ENCODE measurements at places on chromosomes 16 and 17. TPM values are rescaled to one million over a fixed set of nuclear protein-coding genes. Genes with fewer than 3 reads are reported as not detected.
A peak's percentile ranks its signal among the peaks of the same experiment; 100 is the strongest.

The IL17C gene
- total RNA-seq: not detected

The MYH13 gene
- not detected for total RNA-seq

- DNase-seq: peak; percentile 13
Observed at GRCh38 chr16:69613378-69614154, 47.8 kb downstream of the NFAT5 start.

DNA sequence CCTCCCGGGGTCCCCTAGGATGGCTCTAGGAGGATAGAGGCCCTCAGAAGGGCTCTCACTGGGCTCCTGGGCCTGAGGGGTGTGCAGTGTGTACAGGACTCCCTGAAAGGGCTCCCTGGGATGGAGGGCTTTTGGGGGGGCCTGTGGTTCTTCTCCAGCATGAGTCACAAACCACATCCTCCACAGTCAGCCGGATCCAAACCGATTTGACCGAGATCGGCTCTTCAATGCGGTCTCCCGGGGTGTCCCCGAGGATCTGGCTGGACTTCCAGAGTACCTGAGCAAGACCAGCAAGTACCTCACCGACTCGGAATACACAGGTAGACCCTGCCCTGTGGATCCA is 4.5 kb downstream of the TRPV2 start:
- DNase-seq: peak; percentile 53

- no peak for DNase-seq
Observed at GRCh38 chr17:20228410-20228809, 219.3 kb downstream of the SPECC1 start.

GRCh38 chr17:16935241-16935663 is 36.7 kb downstream of the TNFRSF13B start:
- no peak for DNase-seq

All from PC-9 (cell line).